Fibroblast of the aortic adventitia (primary cell): ENCODE measurements at places on chromosomes 7 and 10.

- no peak for DNase-seq
Measured at GRCh38 chr10:121947343-121948330, 19.8 kb upstream of the ATE1 start.

DNA sequence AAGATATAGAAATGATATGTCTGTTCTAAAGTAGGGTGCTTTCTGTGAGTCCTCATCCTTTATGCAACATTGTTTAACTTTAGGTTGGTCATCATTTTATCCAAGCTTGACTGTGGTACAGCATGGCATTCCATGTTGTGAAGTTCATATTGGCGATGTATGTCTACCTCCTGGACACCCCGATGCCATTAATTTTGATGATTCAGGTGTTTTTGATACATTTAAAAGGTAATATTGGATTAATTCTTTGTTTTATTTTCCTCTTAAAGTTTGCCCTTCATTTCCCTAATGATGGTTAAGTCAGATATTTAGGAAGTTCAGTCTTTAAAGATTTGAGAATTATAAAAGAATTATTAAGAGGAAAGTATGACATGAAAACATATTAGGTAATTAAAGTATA lies 21.3 kb downstream of the HBP1 start:
- DNase-seq, result no peak

DNA sequence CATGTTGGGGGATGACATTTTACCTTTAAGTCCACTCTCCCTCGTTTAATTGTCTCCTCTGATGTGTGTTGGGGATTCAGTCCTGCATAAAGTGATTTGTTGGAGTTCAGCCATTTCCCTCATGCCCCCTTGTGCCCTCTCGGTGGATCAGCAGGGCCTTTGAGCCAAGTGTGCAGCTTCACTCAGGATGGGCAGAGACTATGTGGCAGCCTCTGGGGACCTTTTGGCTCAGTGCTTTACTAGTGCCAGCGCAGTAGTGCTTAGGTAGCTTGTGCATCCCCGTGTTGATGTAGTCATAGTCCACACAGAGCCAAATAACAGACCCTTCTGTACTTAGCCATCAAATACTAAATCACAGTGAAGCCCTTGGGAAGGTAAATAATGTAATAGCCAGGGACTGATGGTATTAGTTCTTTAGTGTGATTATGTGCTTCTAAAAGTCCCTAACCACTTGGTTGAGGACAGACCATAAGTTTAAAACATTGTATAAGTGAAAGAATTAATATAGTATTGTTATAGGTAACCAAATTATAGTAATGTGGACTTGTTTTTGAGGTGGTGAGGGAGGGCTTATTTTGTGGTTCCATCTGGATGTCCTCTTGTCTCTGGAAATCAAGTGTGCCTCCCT lies 11.4 kb downstream of the BUB3 start:
- DNase-seq, result no peak

GRCh38 chr7:22346383-22347107 lies 10.4 kb downstream of the RAPGEF5 start:
- DNase-seq, result no peak

DNA sequence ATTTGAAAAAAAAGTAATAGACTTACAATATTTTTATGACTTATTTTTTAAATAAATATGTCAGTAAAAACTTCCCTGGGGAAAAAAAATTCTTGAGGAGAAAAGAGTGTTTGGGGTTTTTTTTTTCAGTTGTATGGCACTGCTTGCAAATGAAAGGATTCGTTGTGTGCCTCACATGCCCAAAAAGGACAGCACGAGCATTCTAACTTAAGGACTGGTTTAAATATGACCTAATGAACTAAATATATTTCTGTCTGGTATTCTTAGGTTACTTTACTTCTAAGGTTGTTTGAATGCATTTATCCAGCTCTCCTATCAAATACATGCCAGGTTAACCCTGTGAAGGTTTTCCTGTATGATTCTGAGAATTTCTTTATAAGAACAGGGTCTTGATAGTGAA lies 988 bp upstream of the CD36 start:
- DNase-seq, result no peak

DNA sequence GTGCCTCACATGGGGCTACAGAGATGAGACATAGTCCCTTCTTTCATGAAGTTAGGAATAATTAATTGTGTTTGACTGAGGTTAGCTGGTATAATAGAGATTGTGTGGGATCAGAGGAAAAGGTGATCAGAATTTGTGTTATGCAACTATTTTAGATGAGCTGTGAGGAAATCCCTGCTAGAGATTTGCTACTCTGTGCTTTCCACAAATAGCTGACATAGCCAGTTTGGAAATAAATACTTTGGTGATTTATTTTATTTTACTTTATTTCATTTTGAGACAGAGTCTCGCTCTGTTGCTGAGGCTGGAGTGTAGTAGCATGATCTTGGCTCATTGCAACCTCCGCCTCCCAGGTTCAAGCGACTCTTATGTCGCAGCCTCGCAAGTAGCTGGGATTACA lies 32.3 kb downstream of the ST7 start:
- no peak for DNase-seq

GRCh38 chr7:120272261-120272660 lies 714 bp upstream of the KCND2 start:
- DNase-seq, result peak; percentile 82

DNA sequence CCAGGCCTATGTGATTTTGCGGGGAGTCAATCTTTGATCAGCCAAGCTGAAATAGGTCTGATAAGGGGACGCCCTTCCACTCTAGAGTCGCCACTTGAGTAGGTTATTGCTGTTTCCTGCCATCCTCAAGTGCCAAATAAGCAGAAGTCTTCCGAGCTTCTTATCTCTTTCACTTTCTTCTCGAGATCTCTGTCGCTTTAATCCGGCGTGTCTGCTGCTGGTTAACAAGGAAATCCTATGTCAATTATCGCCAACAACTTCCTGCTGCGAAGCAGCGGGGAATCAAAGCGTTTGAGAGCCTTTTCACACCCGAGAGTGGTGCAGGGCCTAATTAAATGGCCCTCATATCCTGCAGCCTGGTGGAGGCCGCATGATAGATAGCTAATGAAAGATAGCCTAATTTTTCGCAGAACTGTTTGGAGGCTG lies 215.9 kb downstream of the RAB11FIP2 start:
- no peak for DNase-seq

- peak; percentile 56 for DNase-seq
Measured at GRCh38 chr7:107592361-107593024, 12.4 kb downstream of the BCAP29 start.

DNA sequence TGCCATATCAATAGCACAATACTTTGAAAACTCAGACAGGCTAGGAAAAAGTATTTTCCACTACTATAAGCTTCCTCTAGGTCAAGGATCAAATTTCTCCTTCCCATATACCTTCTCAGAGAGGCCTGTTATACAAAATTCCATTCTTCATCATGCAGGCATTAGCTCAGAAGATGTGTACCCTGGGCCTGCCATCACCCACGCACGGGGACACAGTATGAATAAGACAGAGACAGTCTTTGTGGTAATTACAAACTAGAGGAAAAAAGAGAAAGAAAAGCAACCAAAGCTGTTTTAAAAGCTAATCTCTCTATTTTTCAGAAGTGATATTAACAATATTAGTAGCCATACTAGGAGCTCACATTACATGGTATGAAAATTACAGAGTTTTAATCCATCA lies 236.8 kb upstream of the AOAH start:
- no peak for DNase-seq

DNA sequence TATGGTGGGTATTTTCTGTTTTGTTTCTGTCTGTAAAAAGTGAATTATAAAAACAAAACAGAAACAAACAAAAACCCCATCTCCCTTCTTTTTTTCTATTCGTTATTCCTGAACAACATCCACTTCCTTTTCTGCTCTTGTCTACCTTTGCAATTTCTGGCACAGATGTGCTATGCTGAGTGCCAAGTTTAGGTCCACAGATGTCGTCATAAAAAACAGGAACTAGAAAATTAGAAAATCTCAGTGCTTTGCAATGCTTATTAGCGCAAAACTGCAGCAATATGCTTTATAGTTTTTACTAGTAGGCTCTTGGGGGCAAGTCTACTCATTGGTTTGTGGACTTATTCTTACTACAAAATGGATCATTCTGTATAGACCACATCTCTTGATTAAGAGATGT lies 94.2 kb upstream of the PRKCQ start:
- DNase-seq, result no peak

DNA sequence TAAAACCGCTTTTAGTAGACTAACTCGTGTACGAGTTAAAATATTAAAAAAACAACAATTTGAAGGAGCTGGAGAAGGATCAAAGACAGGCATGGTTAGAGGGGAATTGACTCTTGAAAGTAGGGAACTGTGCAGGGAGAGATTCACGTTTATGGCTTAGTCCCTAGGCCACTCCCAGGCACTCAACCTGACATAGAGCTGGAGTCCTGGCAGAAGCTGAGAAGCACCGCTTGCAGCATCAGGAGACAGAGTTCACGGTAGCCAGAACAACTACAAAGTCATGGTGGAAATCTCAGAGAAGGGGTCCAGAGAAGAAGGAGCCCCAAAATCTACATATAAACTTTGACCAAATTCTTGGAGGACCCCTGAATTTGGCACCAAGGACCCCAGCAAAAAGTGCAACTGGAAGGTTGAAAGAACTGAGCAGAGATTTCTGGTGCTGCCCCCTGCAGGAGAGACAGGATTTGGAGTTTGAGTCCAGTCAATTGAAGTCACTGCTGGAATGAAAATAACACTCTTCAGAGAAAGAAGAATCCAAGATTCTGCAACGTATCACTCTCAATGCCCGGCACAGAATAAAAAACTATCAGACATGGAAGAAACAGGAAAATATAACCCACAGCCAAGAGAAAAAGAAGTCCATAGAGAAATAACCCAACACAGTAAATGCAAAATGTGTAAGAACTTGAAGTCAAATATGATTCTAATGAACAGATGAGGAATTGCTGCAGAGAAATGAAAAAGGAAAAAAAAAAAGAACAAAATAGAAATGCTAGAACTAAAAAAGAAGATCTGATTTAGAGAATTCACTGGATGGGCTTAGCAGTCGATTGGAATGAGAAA lies 493.3 kb upstream of the PODXL start:
- peak; percentile 46 for DNase-seq

DNA sequence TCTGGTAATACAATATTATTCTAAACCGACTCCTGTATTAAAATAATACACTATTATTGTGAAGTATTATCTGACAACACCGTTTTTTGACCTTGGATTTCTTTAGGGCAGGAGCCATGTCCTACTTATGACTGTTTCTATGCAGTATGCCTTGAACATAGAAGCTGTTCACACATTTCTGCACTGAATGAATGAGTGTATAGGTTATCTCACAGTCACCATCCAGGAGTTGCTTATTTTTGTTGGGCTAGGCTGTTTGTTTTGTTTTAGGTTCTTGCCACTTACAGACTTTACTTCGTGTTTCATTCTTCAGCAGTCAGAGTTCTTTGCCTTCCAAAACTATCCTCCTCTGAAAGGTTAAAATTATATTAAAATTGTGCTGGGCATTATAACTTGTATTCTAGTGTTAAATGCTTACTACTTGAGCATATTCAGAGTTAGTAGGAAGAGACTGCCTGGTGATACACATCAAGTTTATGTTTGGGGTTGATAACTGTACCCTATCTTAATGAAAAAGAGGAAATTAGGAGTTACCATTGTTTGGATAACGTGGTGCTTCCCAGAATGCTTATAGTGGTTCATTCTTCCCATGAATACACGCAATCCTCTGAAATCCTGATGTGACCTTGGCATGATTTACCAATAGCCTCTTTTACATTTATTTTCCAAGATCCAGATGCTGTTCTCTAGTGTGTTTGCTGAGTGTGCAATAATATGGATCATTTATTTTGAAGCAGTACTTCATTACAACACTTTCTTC lies 1.7 kb downstream of the RALA start:
- DNase-seq, result peak; percentile 88

GRCh38 chr7:138001529-138002095 lies at the start of gene CREB3L2:
Gene CREB3L2, minus strand, starts transcription at chr7:138002086. Its CDS starts 381 bp downstream, at chr7:138001705.
- peak; percentile 65 for DNase-seq

GRCh38 chr7:45702751-45703150 lies 128.6 kb downstream of the ADCY1 start:
- no peak for DNase-seq

DNA sequence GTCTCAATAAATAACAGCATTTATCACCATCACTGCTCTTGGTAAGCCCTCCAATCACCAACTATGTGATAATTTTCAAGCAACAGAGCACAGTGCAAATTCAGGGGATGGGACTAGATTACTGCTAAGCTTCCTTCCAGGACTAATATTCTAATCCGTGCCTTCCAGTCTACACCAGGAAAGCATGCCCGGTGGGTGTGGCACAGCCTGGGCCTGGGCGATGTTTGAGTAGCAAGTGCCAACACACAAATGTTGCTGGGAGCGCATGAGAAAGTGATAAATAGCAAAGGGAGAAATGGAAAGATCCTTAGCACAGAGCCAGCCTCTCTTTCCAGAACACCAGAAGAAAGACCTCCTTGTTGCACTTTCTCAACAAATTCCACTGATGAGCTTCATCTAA lies 13.5 kb upstream of the TM9SF3 start:
- no peak for DNase-seq

DNA sequence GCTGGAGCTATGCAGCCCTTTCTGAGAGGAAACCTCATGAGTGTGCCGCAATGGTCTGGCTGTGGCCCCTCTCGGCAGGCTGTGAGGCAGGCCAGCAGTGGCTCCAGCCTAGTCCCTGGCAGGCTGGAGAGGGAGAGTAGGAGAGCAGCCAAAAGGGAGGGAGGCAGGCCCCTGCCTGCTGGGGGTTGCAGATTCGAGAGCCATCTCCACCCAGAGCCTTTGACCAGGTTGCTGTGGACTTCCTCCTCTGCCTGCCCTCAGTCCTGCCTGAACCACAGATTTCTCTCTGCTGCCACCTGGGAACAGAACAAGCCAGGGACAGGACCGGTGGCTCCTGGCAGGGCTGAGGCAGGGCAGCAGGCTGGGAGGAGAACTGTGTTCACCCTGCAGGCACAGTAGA lies 13.9 kb downstream of the PAX2 start:
- no peak for DNase-seq

DNA sequence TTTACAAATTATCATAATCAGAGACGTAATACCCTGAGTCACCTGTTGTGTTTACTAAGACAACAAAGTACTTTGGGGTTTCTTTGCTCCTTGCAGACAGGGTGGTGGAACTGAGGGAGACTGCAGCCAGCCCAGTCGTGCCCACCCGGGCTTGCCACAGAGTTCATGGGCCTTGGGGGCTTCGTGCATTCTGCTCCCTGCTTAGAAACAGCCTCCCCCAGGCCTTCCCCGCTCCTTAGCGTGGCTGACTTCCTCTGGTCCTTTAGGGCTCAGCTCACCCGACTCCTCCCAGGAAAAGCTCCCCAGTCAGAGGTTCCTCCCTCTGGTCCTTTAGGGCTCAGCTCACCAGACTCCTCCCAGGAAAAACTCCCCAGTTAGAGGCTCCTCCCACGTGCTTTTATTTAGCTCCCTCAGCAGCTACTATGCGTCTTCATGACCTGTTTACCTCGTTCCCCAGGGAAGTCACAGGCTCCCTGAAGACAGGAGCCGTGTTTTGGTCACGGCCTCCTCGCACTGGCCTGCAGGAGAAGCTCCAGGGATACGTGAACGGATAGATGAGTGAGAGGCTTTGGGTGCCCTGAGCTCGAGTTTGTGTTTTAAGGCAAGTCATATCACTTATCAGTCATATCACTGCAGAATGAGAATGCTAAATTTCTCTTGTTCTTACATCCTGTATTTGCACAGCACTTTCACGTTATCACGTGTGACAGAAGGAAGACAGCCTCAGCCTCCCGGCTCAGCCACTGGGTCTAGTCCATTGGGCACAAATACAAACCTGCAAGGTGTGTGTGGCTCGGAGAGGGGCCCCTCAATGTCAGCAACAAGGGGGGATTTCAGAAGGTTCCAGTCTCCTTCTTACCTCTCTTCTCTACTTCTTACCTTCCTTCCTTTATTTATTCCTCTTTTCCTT lies 52.7 kb upstream of the VIPR2 start:
- DNase-seq, result no peak
